ENCODE measurements at places on chromosomes 13 and 19. TPM values are rescaled to one million over a fixed set of nuclear protein-coding genes. Genes with fewer than 3 reads are reported as not detected.

DNA sequence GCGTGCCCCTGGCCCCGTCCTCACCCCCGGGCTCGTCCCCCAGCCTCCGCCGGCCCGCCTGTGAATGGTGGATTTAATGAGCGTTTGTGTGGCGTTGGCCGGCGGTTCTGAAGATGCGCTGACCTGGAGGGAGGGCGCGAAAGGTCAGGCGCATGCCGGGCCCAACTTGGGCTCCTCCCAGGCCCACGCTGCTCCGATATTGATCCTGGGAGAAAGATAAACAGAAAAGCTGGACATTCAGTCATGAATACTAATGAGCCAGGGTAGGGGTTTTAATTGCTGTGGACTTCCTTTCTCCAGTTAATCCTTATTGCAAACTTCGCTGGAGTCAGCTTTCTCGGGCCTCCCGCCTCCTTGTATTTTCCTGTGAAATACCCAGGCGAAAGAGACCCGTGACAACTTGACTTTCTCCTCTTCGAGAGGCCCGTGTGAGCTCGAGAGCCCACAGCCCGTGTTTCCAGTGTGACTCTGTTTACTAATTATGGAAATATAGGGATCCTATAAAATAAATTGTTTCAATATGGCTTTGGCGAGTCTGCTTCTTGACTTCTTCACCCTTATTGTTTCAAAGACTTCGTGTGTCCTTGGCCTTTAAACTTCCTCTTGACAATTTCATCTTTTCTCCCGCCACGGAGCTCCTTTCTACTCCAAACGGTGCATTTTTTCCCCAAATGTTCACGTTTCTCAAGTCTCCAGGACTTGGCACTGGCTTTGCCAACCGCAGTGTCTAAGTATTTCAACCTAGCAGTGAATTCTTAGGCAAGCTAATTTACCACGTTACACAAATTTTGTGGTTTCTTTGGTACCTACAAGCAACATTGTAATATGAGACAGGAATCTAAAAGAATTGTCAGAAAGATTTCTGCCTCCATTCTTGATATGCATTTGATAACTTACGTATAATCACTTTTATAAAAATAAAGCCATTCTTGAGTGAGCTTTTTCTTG is 10.5 kb downstream of the ZIC2 start:
- H3K27ac ChIP-seq: no peak overlapping the region
- no peak for DNase-seq
- no peak overlapping the region for H3K4me3 ChIP-seq
- H3K27me3 ChIP-seq: peaks cover 96% of the 10 kb centered on the region
- H3K36me3 ChIP-seq: peaks cover 10% of the 10 kb centered on the region

TYROBP gene
- not detected for total RNA-seq

SYCN gene
- not detected for total RNA-seq

- H3K4me1 ChIP-seq: no peaks in the 10 kb centered on the region
- no peak for DNase-seq
- no peak overlapping the region for H3K27ac ChIP-seq
- H3K4me3 ChIP-seq: no peak overlapping the region
- H3K27me3 ChIP-seq: no peaks in the 10 kb centered on the region
- no peaks in the 10 kb centered on the region for H3K36me3 ChIP-seq
Measured at GRCh38 chr13:63408331-63409189, 1992.9 kb upstream of the PCDH20 start.

DNA sequence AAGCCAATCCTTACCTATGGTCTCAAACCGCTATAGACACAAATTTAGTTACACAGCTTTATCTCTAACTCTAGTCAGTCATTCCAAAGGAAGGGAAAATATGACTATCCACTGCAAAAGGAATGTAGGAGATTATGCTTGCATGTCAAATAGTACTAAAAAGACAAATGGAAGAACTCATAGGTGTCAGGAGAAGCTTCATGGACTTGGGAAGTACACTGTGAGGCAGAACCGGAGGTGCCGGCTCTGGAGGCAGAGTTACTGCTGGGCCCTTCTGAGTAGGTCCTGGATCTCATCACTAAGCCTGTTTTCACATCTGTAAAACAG is 97.5 kb downstream of the FOXO1 start:
- no peak overlapping the region for H3K27ac ChIP-seq
- peak; percentile 5 for DNase-seq
- H3K27me3 ChIP-seq: no peaks in the 10 kb centered on the region
- no peak overlapping the region for H3K4me3 ChIP-seq
- peaks cover 32% of the 10 kb centered on the region for H3K4me1 ChIP-seq

GRCh38 chr19:10915130-10916091 is 13.0 kb downstream of the YIPF2 start:
- peaks cover 2% of the 10 kb centered on the region for H3K36me3 ChIP-seq
- H3K4me1 ChIP-seq: no peaks in the 10 kb centered on the region
- H3K4me3 ChIP-seq: no peak overlapping the region
- no peak for DNase-seq
- no peaks in the 10 kb centered on the region for H3K27me3 ChIP-seq

DNA sequence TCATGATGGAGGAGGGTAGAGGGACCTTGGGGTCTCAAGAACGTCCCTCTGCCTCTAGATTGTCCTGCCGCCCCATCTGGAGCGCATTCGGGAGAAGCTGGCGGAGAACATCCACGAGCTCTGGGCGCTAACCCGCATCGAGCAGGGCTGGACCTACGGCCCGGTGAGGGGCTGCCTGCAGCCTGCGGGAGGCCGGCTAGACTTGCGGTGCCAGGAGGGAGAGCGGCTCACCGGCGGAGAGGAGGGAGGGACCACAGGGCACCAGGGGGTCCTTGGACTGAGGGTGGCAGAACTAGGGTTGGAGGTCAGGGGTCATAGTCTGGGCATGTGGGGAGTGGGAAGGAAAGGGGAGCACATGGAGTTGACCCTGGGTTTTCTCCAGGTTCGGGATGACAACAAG is 29.9 kb downstream of the RYR1 start:
- H3K27ac ChIP-seq: no peak overlapping the region
- no peak overlapping the region for H3K4me3 ChIP-seq
- DNase-seq: no peak
- H3K27me3 ChIP-seq: no peaks in the 10 kb centered on the region

- H3K27me3 ChIP-seq: no peaks in the 10 kb centered on the region
- H3K4me1 ChIP-seq: peaks cover 48% of the 10 kb centered on the region
- H3K36me3 ChIP-seq: peaks cover 37% of the 10 kb centered on the region
- no peak overlapping the region for H3K4me3 ChIP-seq
- no peak for DNase-seq
Measured at GRCh38 chr13:46753137-46753536, 43.8 kb downstream of the ESD start.

DNA sequence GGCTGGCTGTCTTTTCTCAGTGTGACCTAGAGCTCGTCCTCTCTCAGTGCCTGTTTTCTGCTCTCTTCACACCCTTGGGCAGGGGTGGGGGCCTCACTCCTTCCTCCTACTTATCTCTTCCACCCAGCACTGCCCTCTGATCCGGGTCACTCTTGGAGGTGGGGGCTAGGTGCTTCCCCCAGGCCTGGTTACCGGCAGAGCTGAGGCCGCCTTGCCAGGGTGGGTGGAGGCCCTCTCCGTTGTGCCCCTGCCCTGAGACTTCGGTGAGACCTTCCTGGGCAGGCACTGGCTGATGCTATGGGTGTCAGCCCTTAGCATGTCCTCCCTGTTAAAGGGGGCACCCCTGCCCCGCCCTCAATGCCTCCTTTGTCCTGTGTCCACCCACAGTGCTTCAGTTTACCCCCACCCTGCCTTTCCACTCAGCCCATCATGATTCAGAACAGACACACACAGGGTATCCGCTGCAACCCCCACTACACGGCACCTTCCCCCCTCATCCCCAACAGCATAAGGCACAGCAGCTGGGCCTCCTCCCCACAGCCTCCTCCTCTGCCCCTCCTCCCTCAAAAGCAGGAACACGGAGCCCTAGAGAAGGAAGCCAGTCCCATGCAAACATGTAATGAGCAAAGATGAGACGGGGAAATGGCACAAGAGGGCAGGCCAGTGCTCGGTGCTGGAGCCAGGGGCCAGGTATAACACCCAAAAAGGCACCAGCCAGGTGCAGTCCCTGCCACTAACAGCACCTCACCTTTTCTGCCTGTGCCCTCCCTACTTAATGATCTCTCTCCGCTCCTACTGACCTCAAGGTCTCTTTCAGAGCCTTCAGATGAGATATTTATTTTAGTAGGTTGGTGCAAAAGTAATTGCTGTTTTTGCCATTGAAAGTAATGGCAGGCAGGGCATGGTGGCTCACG is 9.8 kb downstream of the ZGLP1 start:
- peaks cover 11% of the 10 kb centered on the region for H3K4me1 ChIP-seq
- H3K4me3 ChIP-seq: no peak overlapping the region
- peaks cover 26% of the 10 kb centered on the region for H3K27me3 ChIP-seq
- H3K36me3 ChIP-seq: peaks cover 2% of the 10 kb centered on the region
- no peak overlapping the region for H3K27ac ChIP-seq

KLC3 gene
- total RNA-seq: not detected

DNA sequence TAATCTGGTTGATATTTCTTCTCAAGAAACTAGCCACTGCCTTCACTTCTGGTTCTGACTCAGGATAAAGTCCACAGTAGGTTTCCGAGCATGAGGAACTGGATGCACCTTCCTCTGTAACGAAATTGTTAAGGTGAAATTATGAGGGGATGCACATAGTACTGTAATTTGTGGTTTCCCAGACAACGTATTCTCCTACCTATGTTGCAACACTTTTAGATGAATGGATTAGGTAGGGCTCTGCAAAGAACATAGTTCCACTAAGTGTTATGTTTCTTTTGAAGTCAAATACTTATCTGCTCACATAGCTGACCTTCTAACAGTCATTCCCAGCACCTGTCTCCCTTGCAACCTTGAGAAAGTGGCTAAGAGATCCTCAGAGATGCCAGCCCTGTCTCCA is 5.7 kb upstream of the ZC3H13 start:
- peaks cover 10% of the 10 kb centered on the region for H3K4me1 ChIP-seq
- no peak overlapping the region for H3K27ac ChIP-seq
- H3K4me3 ChIP-seq: no peak overlapping the region
- peaks cover 4% of the 10 kb centered on the region for H3K27me3 ChIP-seq
- no peak for DNase-seq

- no peaks in the 10 kb centered on the region for H3K36me3 ChIP-seq
- no peaks in the 10 kb centered on the region for H3K27me3 ChIP-seq
- no peak overlapping the region for H3K4me3 ChIP-seq
- DNase-seq: no peak
- H3K4me1 ChIP-seq: peaks cover 7% of the 10 kb centered on the region
- no peak overlapping the region for H3K27ac ChIP-seq
Measured at GRCh38 chr19:2815923-2816322, 3.7 kb upstream of the ZNF554 start.

- H3K4me3 ChIP-seq: no peak overlapping the region
- no peaks in the 10 kb centered on the region for H3K27me3 ChIP-seq
- no peak overlapping the region for H3K27ac ChIP-seq
- H3K36me3 ChIP-seq: no peaks in the 10 kb centered on the region
- DNase-seq: no peak
Measured at GRCh38 chr13:19153782-19154450, 27.7 kb downstream of the TUBA3C start.

GRCh38 chr13:29801102-29801501 is 49.3 kb downstream of the UBL3 start:
- DNase-seq: no peak
- peaks cover 4% of the 10 kb centered on the region for H3K36me3 ChIP-seq
- H3K27ac ChIP-seq: no peak overlapping the region
- no peak overlapping the region for H3K4me3 ChIP-seq

DNA sequence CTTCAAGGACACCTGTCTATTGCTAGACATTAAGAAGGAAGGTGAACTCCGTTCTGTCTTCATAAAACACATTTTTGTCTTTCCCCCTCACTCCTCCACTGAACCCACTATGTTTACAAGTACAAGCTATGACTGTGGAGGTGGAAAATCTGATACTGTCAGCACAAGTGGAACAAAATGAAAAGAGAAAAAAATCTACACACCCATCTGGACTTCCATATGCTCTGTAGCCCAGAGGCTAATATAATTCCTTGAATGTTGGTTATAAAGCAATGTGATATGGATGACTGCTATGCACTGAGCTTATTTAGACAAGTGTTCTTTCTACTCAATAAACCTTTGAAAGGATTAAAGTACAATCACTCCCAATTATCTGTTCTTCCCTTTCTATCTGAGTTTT is 713.5 kb downstream of the DIAPH3 start:
- H3K27ac ChIP-seq: no peak overlapping the region
- no peaks in the 10 kb centered on the region for H3K36me3 ChIP-seq
- H3K27me3 ChIP-seq: peaks cover 6% of the 10 kb centered on the region
- H3K4me1 ChIP-seq: no peaks in the 10 kb centered on the region
- no peak overlapping the region for H3K4me3 ChIP-seq
- no peak for DNase-seq

OR10H1 gene
- total RNA-seq: not detected

NLRP7 gene
- total RNA-seq: not detected

DNA sequence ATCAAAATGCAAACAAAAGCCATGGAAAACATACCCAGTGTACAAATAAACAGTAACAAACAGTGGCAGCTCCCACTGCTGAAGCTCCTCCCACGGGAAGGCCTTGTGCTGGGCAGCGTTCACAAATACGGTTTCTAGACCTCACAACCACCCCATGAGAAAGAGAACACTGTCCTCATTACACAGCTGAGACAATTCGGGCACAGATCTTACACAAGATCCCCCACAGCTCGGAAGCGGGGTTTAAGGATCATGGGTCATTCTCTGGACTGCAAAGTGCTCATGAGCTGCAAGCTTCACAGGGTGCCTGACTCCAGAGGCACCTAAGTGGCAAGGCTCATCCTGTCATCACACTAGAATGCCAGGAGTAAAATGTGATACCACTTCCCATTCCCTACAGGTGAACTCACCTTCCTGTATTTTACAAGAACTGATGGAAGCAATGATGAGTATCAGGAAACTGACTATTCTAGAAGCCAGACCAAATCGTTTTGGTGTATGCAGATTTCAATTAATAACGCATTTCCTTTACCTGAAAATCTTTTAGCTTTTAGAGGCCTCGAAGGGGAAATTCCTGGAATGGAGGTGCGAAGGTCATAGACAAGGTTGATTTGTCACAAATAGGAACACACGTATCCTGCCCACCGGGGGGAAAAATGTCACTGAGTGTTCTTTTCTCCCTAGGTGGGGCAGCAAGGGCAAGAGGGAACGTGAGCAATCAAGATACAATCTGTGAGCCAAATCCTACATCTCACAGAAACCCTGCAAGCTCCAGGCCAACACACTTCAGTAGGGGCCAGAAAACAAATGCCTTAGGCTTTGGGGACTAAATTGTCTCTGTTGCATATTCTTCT is 41.2 kb downstream of the STK24 start:
- H3K36me3 ChIP-seq: peaks cover 19% of the 10 kb centered on the region
- no peaks in the 10 kb centered on the region for H3K27me3 ChIP-seq
- H3K27ac ChIP-seq: no peak overlapping the region
- H3K4me3 ChIP-seq: no peak overlapping the region
- no peak for DNase-seq
- peaks cover 75% of the 10 kb centered on the region for H3K4me1 ChIP-seq

ATP4A gene
- total RNA-seq: not detected

- peaks cover 18% of the 10 kb centered on the region for H3K4me1 ChIP-seq
- no peak for DNase-seq
- H3K27ac ChIP-seq: no peak overlapping the region
Measured at GRCh38 chr13:51838240-51838846, 6.6 kb downstream of the TMEM272 start.

- no peak overlapping the region for H3K27ac ChIP-seq
- H3K4me1 ChIP-seq: no peaks in the 10 kb centered on the region
- DNase-seq: no peak
- H3K4me3 ChIP-seq: no peak overlapping the region
Measured at GRCh38 chr13:102900193-102900608, 54.4 kb downstream of the ERCC5 start.

ZNF548 gene
- total RNA-seq: 23.8 TPM

Data from activated CD8-positive, alpha-beta memory T cell treated with anti-CD3 and anti-CD28 coated beads, Interleukin-2, amount 10 ng/mL, durations not matched to agents 7 days and 5 days (primary cell).